ENCODE measurements at places on chromosomes 12 and 14.

GRCh38 chr12:100845095-100845494 lies 50.5 kb downstream of the ANO4 start:
- no peak for DNase-seq

GRCh38 chr12:49170924-49171323 lies 18.0 kb downstream of the TUBA1A start:
- DNase-seq, result no peak

DNA sequence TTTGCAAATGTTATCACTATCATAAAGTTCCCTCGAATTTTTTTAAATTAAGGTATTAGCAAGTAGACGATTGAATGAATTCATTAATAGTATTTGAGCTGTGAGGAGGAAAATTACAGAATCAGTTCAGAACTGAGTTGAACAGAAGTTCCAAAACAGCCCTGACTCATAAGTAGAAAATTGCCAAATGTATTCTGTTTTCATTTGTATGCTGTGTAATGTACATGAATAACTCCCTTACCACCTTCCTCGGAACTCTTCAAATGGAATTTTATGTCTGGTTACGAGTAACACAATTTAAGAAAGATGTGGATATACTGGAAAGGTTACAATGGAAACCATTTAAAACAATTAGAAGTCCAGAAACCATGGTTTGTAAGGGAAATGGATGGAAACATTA lies 283.3 kb upstream of the FAR2 start:
- peak; percentile 29 for DNase-seq

GRCh38 chr14:99664058-99664936 lies 19.4 kb downstream of the HHIPL1 start:
- no peak for DNase-seq

GRCh38 chr12:92158796-92159439 lies 13.3 kb upstream of the BTG1 start:
- no peak for DNase-seq

DNA sequence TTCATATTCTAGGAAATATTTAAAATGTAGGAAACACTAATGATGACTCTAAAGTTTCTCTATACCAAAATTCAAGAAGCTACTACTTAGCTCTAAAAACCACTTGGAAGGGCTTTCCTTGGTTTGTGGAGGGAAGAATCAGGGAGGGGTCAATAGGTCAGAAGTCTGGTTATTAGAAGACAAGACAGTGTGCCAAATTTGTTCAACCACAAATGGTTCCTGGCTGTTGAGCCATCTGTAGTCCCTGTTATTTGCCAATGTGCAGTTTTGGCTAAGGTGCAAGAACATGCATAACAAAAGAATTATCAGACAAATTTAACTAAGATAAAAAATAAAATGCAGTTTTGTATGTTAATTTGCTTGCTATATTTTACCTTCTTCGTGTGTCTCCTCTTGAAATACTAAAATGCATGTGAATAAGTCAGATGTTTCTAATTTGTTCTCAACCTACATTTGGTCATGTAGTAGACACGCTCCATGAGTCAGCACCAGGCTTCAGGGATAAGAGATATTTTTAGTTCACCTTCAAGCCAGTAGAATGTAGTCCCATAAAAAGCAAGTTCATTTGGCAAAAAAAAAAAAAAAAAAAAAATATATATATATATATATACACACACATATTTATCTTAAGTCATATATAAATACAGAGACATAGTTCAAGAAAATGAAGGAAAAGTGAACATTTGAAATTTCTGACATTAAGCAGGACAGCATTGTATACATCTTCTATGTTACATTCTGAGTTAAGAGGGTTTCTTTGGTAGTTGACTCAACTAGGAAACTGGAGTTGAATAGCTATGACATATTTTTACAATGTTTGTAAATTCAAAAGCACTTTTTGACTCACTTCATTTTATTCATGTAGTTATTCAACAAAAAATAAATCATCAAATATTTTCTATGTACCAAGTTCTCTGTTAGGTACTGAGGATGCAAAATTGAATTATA lies 123.3 kb downstream of the KCNC2 start:
- peak; percentile 81 for DNase-seq

GRCh38 chr14:75494896-75495295 lies 27.4 kb upstream of the BATF start:
- DNase-seq, result peak; percentile 51

GRCh38 chr12:45292486-45293195 lies 76.7 kb downstream of the ANO6 start:
- peak; percentile 42 for DNase-seq

Data from fibroblast of mammary gland (primary cell).